ENCODE measurements at places on chromosomes 12 and 14. TPM values are rescaled to one million over a fixed set of nuclear protein-coding genes. Genes with fewer than 3 reads are reported as not detected.

Gene LRRIQ1
- total RNA-seq, result not detected

Gene SLCO1B1
- not detected for total RNA-seq

- no peak overlapping the region for H3K4me3 ChIP-seq
- H3K27me3 ChIP-seq, result peaks cover 15% of the 10 kb centered on the region
- no peak overlapping the region for H3K27ac ChIP-seq
- no peaks in the 10 kb centered on the region for H3K4me1 ChIP-seq
- H3K36me3 ChIP-seq, result no peaks in the 10 kb centered on the region
Observed at GRCh38 chr14:103198131-103199105, 75.2 kb downstream of the TNFAIP2 start.

DNA sequence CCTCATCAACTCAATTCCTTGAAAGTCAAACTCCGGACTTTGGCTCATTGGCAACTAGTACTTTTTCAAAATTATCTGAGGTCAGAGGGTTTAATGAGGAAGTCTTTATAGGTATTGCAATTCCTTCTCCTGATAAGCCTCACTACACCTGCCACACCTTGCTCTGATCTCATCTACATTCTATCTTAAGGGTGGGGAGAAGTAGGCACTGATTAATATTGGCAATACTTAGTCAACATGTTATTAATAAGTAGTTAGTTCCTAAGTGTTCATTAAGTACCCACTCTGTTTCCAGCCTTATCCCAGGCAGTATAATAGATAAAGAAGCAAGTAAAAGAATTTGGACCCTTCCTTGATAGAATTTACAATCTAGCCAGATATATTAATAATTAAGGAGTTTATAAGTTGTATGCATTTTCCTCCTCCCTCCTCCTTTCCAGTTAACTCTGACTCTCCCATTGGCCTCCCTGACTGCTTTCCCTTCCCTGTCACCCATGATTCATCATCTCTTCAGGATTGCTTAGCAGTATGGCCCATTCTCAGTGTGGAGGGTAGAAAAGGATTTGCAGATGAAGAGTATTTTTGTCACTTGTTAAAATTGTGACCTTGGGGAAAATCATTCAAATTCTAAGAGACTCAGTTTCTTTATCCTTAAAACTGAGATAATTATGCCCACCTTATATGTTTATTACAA lies 231.0 kb upstream of the ATP2B1 start:
- no peak overlapping the region for H3K27ac ChIP-seq
- H3K4me3 ChIP-seq, result no peak overlapping the region
- H3K4me1 ChIP-seq, result peaks cover 16% of the 10 kb centered on the region

DNA sequence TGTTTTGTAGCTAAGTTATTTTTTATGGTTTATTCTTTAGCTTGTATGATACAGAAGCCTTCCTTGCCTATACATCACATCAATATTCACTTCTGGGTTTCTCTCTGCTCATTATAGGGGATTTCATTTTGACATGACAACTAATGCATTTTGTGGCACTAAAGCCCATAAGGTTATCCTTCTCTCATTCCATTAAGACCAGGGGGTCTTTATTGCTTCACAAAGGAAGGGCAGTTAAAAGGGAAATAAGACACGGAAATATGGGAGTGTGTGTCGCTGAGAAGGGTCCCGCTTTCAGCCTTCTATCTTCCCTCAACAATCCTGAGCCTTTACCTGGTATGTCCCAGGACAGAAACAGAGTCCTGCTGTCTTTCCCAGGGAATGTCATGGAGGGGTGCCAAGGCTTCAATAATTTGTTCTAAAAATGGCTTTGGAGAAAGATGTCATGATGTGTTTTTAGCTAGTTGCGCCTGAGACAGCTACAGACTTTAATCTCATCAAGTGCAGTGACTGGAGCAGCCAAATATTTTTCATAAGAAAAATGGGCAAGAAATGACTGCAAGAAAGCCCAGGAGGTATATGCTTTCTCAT lies 1145.4 kb upstream of the TMEM132C start:
- no peak for DNase-seq
- no peak overlapping the region for H3K27ac ChIP-seq
- no peak overlapping the region for H3K4me3 ChIP-seq
- H3K27me3 ChIP-seq, result no peaks in the 10 kb centered on the region
- peaks cover 9% of the 10 kb centered on the region for H3K4me1 ChIP-seq
- H3K36me3 ChIP-seq, result no peaks in the 10 kb centered on the region

DNA sequence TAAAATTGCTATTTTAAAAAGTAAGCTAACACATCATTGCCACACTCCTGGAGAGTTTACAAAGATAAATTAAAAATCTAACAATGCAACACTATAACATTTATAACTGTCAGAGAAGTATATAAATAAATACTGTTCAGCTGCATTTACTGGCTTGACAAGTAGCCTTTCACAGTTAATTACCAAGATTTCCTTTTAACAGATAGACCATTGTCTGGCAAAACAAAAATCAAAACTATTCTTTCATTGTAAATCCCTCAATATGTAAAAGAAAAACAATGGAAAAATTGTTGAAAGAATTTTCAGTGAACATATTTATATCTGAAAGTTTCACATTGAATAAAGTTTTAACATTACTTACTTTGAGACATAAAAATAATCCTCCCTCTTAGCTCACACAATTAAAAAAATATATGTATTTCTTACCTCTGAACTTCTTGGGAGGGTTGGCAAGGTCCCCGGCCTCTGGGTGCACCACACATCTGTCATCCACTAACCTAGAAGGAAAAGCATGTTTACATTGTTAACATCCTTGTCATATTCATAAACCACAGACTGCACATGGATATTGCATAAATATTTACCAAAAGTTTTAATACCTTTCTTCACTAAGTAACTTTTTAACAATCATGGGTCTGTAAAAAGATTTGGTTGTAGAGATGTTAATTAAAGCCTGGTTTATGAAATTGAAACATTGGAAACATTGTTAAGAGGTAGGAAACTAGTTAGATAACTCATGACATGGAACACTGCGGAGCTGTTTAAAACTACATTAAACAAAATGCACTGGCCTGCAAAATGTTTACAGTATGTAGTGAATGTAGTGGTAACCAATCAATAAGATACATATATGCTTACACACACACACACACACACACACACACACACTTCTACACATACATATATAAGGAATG lies 43.0 kb downstream of the ITPR2 start:
- no peak for DNase-seq
- H3K27ac ChIP-seq, result no peak overlapping the region
- no peak overlapping the region for H3K4me3 ChIP-seq
- H3K36me3 ChIP-seq, result peaks cover 27% of the 10 kb centered on the region

DNA sequence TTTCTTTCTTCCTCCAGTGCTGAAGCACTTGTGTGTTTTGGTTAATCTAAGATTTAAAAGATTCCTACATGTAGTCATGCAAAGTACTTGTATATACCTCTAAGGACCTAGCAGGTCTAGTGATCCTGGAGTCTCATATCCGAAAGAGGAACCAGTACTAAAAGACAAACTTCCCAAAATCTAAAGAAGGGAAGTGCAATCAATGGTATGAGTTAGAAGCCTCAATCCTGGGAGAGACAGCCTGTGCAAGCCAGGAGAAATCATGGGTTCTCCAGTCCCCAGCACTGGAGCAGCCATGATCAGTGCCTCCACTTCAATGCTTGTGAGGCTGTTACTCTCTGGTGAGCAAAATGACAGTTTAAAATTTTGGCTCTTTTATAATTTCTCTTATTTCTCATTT lies 277.4 kb downstream of the DAD1 start:
- H3K27ac ChIP-seq, result no peak overlapping the region
- no peak for DNase-seq
- no peaks in the 10 kb centered on the region for H3K4me1 ChIP-seq
